ENCODE measurements at places on chromosomes 7 and 10.

GRCh38 chr10:121772406-121772805 lies 155.4 kb downstream of the ATE1 start:
- DNase-seq = no peak

GRCh38 chr10:13944823-13945222 lies 358.1 kb downstream of the PRPF18 start:
- no peak for DNase-seq

GRCh38 chr7:116497708-116498107 lies 1.8 kb upstream of the CAV2 start:
- DNase-seq = no peak

GRCh38 chr7:75534727-75535307 lies 42.7 kb downstream of the SPDYE5 start:
- DNase-seq = peak; percentile 90

DNA sequence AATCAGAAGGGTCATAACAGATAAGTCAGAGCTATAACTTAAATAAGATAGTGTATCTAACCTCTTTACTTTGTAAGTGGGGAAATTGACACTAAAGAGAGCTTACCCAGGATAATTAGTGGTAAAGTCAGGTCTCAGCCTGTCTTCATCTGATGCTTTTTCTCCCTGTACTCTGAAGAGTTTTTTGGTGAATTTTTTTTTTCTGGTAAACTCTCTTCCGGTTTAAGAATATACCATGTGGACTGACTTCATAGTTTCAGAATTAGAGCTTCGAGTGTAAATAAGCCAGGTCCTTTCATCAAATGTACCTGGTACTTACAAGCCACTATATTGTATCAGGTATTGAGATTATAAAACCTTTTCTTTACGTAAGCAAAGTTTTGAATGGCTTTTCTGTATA lies 6.8 kb downstream of the MINPP1 start:
- no peak for DNase-seq
